Osteocyte (in vitro differentiated cells): ENCODE measurements at places on chromosomes 3 and 15.

GRCh38 chr15:63104727-63105126, 16.9 kb upstream of the LACTB start:
- DNase-seq, result no peak

DNA sequence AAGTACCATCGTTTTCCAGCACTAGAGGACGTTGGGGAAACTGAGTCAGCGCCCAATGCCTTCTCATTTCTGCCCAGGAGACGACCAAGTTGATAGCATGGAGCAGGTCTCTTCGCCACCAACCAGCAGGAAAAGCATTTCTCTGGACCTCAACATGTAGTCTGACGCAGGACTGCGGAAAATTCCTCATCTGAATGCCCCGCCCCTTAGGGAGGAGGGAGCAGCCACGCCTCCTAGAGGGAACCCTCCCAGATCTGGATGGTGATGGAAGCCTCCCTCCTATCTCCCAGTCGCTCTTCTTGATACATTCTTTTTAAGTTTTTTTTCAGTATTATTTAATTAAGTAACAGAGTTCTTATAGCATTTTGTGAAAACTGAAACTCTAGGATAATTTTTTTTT, 17.4 kb upstream of the MINDY4B start:
- no peak for DNase-seq

DNA sequence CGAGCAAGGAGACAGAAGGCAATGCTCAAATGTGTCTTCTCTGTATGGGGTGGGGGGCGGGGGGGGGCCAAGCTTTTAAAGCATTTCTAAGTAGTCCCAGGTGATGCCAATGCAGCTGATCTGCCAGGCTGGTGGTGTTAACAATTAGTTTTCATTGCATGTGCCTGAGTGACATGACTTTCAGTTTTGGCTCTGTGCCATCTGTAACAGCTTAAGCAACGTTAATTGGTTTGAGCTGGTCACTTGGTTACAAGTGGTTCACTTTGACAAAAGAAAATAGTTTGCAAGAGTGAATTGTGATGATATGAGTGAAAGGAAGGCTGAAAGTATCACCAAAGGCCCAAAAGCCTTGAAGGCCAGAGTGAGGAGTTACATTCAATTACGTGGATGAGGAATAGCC, 26.4 kb upstream of the LRIG1 start:
- DNase-seq, result no peak

DNA sequence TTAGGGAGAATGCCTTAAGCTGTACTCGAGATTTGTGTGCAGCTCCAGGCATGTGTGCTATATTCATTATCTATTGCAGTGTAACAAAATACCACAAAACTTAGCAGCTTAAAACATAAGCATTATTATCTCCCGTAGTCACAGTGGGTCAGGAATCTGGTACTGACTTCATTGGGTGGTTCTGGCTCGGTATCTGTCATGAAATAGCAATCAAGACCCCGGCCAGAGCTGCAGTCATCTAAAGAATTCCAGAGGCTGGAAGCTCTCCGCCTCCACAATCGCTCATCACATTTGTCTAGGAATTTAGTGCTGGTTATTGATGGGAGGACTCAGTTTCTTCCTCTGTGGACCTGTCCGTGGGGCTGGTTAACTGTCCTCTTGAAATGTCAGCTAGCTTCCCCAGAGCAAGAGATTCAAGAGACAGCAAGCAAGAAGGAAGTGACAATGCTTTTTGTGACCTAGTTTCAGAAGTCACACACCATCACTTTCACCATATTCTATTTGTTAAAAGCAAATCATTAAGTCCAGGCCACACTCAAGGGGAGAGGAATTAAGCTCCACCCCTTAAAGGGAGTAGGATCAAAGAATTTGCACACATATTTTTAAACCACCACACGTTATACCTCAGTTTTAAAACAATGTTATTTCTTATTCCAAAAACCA, 76.1 kb downstream of the TOP2B start:
- no peak for DNase-seq
